ENCODE measurements at places on chromosomes 16 and 17. TPM values are rescaled to one million over a fixed set of nuclear protein-coding genes. Genes with fewer than 3 reads are reported as not detected.

GRCh38 chr16:88653596-88654362 lies 2.9 kb upstream of the CYBA start:
- DNase-seq, result no peak

- DNase-seq, result no peak
Measured at GRCh38 chr17:3679531-3680126, 11.0 kb downstream of the EMC6 start.

PMFBP1 gene
- polyA plus RNA-seq, result 4.7 TPM

SLFN13 gene
- 7.4 TPM for polyA plus RNA-seq
